ENCODE measurements at places on chromosomes 1 and 21.

DNA sequence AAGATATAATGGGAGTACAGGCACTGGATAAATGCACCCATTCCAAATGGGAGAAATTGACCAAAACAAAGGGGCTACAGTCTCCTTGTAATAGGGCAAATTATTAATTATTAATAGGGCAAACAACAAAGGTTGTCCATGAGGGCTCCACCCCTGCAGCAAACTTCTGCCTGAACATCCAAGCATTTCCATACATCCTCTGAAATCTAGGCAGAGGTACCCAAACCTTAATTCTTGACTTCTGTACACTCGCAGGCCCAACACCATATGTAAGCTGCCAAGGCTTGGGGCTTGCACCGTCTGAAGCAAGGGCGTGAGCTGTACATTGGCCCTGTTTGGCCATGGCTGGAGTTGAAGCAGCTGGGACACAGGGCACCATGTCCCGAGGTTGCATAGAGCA, 33.7 kb downstream of the TNFSF4 start:
- DNase-seq = no peak

DNA sequence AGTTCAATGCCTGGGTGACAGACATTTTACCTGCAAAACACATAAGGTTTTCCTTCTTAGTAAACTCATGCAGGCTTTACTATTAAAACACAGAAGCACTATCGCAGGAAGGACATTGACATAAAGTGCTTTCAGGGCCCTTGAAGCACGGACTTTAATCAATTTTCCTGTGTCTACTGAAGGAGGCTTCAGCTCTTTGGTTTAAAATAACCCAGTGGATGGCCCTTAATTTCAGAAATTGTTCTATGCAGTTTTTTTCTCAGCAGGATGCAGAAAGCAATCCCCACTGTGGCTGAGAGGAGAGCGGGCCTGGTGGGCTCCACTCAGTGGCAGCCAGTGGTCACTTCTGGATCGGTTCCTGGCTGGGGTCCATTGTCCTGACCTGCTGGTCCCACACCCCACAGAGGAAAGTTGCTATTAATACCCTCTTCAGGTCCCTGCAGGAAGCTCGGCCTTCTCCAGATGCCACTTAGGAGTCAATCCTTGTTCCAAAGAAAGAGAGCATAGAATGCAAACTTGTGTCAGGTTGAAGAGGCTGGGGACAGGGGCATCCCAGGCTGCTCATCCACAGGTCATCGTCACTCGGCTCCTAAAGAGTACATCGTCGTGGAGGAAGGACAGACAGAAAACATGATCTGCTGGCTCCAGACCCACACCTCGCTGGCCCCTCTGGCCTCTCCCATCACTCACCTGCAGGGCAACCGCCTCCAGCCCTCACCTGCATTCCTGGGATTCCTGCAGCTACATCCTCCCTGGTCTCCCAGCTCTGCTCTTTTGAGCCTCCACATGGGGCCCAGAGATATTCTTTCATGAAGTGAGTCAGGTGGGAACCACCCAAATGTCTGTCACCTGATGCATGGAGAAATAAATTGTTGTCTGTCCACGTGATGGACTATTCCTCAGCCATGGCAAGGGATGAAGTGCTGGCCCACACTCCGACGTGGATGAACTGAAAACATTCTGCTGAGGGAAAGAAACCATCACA, 153.1 kb downstream of the PSMG1 start:
- no peak for DNase-seq

DNA sequence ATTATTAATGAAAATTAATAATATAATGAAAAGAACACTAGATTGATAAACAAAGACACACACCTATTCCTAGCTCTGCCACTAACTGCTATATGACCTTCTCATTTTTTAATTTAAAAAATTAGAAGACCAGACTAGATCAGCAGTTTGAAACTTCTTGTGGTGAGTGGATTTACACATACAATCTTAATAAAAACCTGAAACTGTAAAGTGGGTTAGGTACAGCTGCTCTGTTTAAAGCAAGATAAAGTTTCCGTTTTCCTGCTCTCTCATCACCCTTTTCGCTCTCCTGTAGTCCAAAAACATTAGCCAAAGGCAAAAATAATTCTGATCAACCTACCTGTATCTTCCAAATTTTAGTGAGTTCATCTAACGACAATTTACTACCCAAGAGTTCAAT, 58.6 kb downstream of the USP24 start:
- no peak for DNase-seq

DNA sequence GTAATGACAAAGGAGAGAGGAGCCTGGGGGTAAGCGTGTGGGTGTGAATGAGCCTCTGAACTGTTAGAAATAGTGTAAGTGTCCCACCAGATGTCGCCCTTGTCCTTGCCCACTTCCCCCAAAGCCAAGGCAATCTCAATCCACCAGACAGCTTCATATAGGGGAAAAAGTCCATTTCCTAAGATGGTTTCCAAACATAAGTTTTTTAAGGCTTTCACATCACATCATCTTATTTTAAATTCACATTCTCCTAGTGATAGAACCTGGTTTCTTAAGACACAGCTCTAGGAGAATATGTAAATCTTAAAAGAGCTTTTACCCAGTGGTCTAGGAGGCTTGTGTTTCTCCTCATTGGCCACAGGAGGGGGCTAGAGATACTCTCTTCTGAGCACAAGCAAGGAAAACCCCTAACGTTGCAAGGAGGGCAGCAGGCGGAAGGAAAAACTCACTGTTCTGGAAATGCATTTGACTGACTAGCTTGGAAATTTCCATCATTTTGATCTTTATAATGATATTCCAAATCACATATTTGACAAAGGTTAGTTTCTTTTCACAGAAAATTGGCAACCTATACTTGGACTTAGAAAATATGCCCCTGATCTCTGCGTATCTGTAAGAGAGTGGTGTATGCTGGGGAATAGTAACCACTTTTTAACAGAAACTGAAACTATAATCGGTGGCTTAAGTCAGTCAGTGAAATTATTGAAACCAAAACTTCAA, 51.9 kb upstream of the LPAR3 start:
- peak; percentile 97 for DNase-seq

DNA sequence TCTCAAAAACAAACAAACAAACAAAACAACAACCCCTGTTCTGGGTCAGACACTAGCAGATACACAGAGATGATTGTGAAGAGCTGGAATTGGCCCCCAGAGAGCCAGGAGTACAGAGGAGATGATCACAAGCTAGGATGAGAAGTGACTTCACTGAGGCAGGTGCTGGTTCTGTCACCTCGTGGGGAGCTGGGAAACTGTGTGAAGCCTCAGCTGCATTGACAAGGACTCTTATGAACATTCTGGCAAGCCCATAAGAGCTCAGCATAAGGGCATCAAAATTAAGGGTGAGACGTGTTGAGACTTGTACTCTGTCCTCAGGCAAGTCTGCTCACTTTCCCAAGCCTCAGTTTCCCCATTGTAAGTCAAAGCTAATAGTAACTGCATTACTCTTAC, 14.7 kb upstream of the PTP4A2 start:
- DNase-seq = no peak

- no peak for DNase-seq
Observed at GRCh38 chr1:185824106-185824505, 89.9 kb downstream of the HMCN1 start.

- DNase-seq = no peak
Observed at GRCh38 chr1:230537456-230537855, 104.8 kb upstream of the COG2 start.

DNA sequence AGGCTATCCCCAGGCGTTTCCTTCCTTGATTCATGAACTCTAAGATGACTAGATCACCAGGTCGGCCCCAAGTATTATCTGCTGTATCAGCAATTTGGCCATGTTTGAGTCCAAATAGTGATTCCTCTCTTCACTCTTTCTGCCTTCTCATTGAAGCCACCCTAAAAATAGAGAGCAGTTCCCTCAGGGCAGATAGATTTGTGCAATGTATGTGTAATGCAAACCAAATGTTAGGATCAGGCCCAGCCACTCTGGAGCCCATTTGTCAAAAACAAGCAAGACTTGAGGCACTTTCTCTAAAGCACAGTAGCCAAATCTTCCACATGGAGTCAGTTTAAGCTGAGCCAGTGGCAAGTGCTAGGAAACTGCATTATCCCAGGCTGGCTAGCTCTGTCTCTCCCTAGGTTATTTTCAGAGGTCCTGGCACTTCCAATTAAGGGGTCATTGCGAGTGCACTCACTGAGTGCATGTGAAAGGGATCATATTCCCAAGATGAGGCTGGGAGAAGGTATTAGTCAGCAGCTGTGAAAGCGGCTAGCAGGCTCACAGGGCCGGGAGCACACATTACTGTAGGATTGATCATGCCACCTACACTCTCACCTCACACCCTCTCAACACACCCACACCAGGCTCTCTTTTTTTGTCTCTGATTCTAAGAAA, 97.9 kb upstream of the RAB3GAP2 start:
- peak; percentile 95 for DNase-seq
